ENCODE measurements at places on chromosomes 5 and 9.
A peak's percentile ranks its signal among the peaks of the same experiment; 100 is the strongest.

DNA sequence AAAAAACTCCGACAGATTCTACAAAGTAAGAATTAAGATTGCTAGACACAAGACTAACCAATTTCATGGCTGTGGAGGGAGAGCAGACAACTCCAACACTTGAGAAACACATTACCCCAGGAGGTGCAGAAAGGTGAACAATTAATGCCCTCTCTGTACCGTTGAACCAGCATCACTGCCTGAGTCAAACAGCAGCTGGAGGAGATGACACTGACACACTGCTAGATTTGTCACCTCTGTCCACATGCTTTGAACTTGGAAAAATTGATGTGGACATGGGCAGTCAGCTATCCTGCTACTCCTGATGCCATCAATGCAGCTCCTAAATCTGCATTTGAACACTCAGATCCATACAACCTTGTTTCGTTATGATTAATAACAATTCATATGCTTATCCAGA lies 51.7 kb downstream of the GPBP1 start:
- no peak for DNase-seq

- DNase-seq = no peak
These were observed 500.7 kb downstream of the CETN3 start for GRCh38 chr5:89908876-89909275.

GRCh38 chr9:127779136-127779981 lies 893 bp upstream of the SH2D3C start:
- no peak for DNase-seq

GRCh38 chr9:77927265-77927664 lies 104.3 kb downstream of the GNAQ start:
- DNase-seq = peak; percentile 45

DNA sequence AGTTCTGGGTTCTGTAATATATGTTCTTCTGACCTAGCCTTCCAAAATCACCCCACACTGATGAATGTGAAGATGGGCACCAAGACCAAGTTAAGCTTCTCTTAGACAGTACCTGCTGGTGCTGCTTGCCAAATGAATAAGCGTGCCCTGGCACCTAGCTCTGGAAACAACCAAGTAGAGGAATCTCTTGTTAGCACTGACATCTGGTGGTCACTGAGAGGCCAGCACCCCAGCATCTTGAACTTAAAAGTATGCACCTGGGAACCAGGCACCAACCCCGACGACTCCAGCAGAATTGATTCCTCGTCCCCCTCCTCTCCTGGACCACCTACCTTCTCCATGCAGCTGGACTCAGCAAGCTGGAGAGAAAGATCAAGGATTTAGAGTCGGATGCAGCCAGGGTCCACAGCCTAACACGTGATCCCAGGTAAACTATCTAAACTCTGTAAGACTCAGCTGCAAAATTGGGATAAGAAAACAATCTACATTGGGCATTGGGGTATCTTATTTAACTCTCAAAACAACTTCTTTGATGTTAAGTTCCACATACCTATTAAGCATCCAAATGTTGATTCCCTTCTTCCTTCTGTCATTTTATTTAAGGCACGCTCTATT lies 89.8 kb downstream of the SLC1A3 start:
- DNase-seq = peak; percentile 75

DNA sequence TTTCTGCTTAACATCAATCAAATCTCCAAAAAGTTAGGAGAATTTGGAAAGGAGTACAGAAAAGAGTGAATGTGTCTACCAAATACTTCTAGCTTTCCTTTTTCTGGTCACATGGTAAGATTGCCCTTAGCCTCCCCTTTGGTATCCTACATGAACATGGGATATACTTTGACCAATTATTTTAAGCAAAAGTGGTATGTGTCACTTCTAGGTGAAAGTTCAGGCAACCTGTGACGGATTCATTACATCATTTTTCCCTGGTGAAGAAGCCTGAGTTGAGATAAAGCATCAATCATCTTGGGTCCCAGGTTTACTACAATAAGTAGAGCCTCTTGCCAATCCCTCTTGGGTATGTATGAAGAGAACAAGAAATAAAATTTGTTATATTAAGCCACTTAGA lies 419.2 kb downstream of the PDE4D start:
- peak; percentile 31 for DNase-seq

GRCh38 chr5:43298443-43298842 lies 14.8 kb downstream of the HMGCS1 start:
- DNase-seq = no peak

DNA sequence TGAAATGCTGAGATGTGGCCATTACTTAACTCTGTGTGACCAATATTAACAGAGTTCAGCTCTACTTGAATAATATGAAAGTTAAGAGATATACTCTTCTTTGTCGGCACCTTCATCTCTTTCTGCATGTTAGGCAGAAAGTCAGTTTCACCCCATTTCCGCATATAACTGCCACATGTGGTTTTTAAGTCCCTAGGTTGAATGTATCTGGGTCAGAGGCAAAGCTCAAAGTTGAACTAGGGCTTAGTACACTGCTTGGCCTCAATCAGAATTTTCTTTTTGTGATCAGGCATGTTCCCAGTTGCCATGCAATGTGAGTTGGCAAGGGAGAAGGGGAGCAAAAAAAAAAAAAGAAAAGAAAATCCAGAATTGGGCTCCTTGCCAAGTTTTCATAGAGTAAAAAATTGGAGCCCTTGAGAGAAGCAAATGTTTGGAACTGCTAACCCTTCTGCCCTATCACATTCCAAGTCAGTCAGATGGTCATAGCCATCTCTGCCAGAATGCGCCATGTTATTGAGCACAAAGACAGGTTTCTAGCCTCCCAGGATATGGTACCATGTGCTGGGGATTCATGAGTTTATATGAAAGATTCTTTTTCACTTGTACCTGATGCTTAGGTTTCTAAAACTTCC lies 251.2 kb upstream of the RORB start:
- no peak for DNase-seq

DNA sequence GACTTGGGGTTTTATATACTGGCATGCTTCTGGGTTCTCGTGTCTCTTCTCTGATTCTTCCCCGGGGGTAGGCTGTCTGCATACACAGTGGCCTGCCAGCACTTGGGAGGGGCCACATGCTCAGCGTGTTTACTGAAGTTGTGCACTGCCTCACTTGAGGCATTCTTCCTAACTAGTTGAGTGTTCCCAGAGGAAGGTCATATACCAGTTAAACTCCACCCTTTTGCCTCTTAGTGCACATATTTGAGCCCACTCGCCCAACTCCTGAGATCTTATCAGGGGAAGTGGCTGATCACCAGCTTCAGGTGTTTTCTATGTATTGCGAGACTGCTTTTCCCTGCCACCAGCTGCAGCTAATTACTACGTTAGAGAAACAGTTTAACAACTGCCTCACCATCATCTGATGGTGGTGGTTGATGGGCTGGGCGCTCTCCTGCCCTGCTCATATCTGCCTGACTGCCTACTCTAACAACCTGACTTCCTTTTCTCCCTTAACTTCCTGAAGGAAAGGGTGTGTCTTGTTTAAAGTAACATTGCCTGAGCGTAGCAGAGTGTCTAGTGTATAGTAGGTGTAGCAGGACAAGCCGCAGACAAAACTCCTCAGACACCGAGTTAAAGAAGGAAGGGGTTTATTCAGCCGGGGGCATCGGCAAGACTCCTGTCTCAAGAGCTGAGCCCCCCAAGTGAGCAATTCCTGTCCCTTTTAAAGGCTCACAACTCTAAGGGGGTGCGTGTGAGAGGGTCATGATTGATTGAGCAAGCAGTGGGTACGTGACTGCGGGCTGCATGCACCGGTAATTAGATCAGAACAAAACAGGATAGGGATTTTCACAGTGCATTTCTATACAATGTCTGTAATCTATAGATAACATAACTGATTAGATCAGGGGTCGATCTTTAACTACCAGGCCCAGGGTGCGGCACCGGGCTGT lies 60.1 kb upstream of the CLINT1 start:
- no peak for DNase-seq

DNA sequence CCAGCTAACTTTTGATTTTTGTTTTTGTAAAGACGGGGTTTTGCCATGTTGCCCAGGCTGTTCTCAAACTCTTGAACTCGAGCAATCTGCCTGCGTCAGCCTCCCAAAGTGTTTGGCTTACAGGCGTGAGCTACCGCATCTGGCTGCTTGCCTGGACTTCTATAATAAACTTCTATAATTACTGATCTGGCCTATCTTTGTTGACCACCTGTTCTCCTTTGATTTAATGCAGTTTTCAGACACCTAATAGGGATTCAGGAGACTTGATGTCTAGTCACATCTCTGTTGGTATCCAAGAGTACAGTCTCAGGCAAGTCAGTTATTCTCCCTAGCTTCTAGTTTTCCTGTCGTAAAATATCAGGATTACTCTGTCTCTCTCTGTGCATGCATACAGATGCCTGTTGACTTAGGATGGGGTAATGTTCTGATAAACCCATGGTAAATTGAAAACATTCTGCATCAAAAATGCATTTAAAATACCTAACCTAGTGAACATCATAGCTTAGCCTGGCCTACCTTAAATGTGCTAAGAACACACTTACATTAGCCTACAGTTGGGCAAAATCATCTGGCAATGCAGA lies 51.5 kb upstream of the NR3C1 start:
- DNase-seq = no peak

DNA sequence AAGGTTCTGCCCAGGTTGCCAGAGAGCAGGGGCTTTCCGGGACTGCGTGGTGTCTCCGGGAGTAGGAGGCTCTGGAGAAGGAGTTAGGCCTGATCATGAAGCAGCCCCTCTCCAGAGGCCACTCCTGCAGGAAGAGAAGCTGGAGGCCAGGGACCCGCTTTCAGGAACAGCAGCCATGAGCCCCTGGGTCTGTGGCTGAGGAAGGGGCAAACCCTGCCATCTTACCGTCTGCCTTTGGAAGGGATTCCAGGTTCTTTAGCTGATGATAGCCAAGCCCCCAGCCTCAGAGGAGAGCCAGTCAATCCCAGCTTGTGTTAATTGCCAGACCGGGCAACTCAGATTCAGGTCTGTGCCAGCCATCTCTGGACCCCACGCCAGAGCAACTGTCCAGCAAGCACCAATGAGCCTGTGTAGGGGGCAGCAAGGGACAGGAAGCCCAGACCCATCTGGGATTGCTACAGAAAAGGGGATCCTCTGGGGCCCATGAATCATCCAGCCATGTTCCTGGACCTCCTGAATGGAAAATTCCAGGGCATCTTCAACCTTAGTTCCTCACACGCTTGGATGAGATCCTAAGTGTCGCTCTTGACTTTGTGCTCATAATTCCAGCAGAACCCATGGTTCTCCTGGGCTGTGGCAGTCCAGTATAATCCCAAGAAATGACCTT lies 42.7 kb upstream of the MVB12B start:
- no peak for DNase-seq

GRCh38 chr5:178227138-178227659 lies 5.4 kb downstream of the PHYKPL start:
- DNase-seq = peak; percentile 57

DNA sequence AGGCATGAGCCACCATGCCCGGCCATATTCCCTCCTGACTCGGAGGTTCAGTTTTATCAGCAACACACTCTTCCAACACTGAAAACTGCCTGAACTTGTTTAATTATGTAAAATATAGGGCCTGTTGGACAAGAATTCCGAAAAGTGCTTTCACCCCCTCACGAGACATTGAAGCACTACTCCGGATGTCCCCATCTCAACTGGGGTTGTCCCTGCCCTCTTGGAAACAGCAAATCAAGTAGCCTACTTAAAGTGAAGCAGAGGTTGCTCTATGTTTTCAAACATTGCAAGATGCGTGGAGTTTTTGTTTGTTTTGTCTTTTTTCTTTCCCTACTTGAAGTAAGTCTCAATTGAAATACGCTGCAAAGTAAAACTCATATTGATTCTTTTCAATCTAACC lies 7.6 kb downstream of the PTGER4 start:
- no peak for DNase-seq

DNA sequence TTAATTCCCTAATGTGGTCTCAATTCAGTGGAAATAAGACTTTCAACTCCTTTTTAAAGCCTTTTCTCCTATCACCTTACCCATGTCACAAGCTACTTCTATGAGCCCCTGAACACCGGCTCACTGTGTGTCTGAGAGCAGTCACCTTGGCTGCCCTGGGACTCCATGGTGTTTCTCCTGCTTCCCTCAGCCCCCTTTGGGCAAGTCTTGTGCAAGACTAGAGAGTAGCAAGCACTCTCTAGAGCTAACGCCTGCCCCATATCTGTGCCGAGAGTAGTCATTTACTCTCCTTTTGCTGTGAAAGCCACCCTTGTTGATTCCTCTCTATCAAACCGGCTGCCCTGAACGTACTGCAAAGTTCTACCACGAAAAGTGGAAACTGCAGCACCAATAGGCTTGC lies 77.9 kb upstream of the DAB2 start:
- DNase-seq = no peak

DNA sequence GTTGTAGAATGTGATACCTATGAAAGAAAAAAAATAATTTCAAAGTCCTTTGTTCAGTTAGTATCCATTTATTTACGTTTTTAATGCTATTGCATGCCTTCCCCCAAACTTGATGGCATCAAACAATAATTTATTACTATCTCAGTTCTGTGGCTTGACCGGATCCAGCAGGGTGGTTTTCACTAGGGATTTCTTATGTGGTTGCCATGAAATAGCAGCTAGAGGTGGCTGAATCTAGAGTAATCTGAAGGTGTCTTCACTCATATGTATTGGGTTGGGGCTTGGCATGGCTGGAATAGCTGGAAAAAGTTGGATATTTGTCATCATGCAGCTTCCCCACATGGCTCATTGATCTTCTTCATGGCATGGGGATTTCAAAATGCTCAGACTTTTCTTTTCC lies 619.3 kb upstream of the ZNF608 start:
- no peak for DNase-seq

DNA sequence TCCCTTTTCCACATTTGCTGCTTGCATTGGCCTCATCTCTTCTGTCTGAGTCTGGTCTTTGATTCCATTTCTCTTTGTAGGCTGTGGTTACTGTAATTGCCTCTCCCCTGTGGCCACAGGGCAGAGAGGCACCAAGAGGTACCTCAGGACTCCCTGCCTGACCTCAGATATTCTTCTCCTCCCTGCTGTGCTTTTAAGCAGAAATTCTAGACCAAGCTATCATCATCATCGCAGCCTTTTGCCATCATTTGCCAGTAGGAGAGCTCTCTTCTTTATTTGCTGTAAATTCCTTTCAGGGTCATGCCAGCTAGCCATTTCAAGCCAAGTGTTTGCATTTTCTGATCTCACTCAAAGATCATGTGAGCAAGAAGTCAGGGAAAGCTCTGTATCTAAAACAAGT lies 369.6 kb downstream of the ICE1 start:
- no peak for DNase-seq

GRCh38 chr9:120263836-120264235 lies 316.1 kb downstream of the CDK5RAP2 start:
- no peak for DNase-seq

DNA sequence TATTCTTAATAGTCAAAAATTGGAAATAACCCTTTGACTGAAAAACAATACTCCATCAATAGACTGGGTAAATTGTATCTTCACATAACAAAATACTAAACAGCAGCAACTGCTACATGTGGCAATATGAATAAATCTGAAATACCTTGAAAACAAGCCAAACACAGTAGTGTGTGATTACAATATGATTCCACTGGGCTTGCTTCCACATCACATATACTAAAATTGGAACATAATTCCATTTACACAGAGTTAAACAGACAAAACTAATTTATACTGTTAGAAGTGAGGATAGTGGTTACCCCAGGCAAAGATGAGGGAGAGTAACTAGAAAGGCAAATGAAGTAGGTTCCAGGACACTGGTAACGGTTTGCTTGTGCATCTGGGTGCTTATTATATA lies 20.4 kb downstream of the FNIP1 start:
- DNase-seq = no peak

GRCh38 chr9:134048582-134048968 lies 19.3 kb downstream of the BRD3 start:
- DNase-seq = no peak

Data from ELR (cell line).